ENCODE measurements at places on chromosomes 3 and 15. TPM values are rescaled to one million over a fixed set of nuclear protein-coding genes. Genes with fewer than 3 reads are reported as not detected.

DNA sequence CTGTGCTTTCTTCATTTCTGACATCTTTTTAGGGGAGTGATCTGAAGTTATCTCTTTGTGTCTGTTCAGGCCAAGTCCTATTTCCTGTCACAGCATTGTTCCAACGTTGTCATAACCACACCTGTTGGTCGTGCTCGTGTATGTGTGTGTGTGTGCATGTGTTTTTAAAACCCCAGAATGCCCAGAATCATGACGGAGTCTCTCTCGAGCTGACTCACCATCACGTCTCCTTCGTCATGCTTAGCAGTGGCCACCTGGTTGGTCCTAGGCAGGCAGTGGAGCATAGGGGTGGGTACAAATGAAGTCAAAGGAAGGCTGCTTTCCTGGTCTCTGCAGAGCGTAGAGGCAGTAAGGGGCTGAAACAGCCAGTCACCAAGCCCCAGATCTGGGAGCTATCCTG lies 126.8 kb upstream of the ABHD17C start:
- DNase-seq = no peak

DNA sequence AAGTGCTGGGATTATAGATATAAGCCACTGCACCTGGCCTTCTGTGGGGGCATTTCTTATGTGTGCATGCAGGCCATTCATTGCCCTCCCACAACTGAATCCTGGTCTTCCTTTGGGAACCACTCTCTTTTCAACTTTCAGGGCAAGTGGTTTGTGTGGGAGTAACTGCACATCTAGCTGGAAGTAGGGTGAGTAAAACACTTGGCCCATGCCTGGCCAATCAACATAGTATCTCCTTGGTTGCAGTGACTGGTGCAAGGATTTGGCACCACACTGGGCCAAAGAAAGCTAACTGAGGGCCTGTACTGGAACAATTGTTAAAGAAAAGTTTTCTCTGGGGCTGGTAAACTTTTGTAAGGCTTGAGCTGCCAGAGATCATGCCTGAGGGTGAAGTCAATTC lies 189.2 kb upstream of the FEZF2 start:
- peak; percentile 80 for DNase-seq

GRCh38 chr3:14151471-14152083 lies 26.7 kb downstream of the TMEM43 start:
- no peak for DNase-seq

DNA sequence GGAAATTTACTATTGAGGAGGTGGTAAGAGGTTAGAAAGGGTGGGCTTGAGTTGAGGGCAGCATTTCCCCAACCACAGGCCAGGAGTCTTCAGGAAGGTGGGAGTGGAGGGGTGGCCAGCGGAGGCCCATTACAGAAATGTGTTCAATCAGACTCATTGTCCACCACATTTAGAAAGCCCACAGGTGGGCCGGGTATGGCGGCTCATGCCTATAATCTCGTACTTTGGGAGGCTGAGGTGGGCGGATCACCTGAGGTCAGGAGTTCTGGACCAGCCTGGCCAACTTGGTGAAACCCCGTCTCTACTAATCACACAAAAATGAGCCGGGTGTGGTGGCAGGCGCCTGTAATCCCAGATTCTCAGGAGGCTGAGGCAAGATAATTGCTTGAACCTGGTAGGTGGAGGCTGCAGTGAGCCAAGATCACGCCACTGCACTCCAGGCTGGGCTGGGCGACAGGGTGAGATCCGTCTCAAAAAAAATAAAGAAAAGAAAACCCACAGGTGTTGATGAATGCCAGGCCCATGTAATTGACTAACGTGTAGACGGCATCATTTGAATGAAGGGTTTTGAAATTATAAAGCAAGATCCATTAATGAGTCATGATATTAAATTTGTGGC lies 12.2 kb upstream of the SYNM start:
- no peak for DNase-seq

GRCh38 chr3:132253262-132253878 lies 63.8 kb upstream of the ACP3 start:
- no peak for DNase-seq

- DNase-seq = no peak
Measured at GRCh38 chr15:77571181-77571580, 61.5 kb downstream of the LINGO1 start.

DNA sequence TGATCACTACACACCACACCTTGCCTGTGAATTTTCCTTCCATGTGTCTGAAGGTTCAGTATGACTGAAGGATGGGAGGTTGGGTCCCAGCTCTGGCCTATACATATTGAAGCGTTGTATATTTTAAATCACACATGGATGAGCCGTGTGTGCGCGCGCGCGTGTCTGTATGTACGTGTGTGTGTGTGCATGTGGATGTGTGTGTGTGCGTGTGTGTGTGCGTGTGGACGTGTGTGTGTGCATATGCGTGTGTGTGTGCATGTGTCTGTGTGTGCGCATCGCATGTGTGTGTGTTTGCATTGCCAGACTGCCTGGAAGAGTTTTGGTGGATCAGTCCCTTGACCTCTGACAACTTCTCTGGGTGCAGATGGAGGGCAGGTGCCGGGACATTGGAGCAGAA lies 45.7 kb downstream of the RPLP1 start:
- no peak for DNase-seq

GRCh38 chr3:186225603-186226002 lies 116.7 kb upstream of the ETV5 start:
- no peak for DNase-seq

- DNase-seq = no peak
Measured at GRCh38 chr3:46665763-46666452, 27.6 kb downstream of the ALS2CL start.

DNA sequence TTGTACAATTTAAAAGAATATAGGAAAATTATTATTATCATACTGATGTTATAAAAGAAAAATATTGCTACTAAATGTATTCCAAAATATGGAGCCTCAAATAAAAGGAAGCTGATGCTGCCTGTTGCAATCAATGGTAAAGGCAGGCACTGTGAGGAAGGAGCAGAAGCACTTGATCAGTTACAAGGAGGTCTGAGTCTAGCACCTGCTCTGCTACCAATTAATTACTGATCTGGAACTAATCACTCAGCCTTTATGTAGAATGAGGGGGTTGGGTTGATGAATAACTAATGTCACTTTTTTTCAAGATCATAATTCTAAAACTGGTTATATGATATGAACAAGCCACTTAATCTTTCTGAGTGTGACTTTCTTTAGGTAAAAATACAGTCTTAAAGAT lies 5.5 kb downstream of the ADGRG7 start:
- DNase-seq = no peak

- no peak for DNase-seq
Measured at GRCh38 chr15:92930054-92930621, 30.0 kb downstream of the CHD2 start.

GRCh38 chr15:21261965-21262850 lies 178.1 kb downstream of the POTEB3 start:
- no peak for DNase-seq

GRCh38 chr3:42194943-42195510 lies 71.0 kb downstream of the CCK start:
- no peak for DNase-seq

DNA sequence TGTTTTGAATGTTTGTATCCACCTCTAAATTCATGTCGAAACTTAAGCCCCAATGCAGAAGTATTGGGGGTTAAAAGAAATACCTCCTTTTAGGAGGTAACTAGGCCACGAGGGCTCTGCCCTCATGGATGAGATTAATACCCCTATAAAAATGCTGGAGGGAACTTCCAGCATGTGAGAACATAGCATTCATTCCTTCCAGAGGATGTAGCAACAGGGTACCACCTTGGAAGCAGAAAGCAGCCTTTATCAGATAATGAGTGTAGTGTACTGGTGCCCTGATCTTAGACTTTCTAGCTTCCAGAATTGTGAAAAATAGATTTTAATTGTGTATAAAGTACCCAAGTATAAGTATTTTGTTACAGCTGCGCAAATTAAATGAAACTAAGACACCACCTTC lies 353.4 kb upstream of the MANF start:
- no peak for DNase-seq

- DNase-seq = no peak
Measured at GRCh38 chr3:158354713-158355112, 216.3 kb upstream of the MLF1 start.

DNA sequence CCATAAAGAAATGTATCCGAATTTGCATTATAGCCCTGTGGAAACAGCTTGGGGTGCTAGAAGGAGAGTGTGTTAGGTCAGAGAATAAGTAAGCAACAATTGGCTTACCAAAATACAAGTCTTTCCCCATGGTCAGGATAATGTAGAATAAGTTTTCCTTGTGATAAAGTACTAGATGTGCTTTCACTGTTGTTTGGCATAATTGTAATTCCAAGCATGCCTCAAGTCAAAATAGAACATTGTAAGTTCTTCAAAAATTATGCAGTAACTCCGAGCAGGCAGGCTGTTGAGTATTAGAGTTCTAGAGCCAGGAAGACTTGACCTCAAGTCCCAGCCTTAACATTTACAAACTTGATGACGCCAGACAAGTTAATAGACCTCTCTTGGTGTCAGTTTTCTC lies 242.0 kb downstream of the TUSC7 start:
- DNase-seq = no peak

- no peak for DNase-seq
Measured at GRCh38 chr3:150351398-150351797, 56.7 kb upstream of the TSC22D2 start.

- DNase-seq = no peak
Measured at GRCh38 chr3:88038566-88038965, 20.2 kb downstream of the CGGBP1 start.

DNA sequence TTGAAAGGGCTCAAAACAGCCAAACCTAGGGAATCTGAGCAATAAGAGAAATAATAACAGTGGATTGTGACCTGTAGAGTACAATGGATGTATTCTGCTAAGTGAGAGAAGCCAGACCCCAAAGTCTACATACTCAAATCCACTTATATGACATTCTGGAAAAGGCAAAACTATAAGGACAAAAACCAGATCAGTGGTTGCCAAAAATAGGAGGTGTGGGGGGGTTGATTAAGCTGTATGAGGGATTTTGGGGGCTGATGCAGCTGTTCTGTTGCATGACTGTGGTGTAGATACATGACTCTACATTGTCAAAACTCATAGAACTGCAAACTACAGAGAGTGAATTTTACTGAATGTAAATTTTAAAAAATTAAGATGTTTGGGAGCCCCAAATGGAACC lies 20.1 kb upstream of the CGNL1 start:
- DNase-seq = no peak

GRCh38 chr3:45488591-45488990 lies 100.2 kb downstream of the LARS2 start:
- DNase-seq = no peak

Gene PGBD4
- 0.76 TPM for total RNA-seq

Gene HYPK
- 9.6 TPM for total RNA-seq

Gene HYAL3
- 3.0 TPM for total RNA-seq

Gene SNRPN
- total RNA-seq = 1.7 TPM

Gene ZNF80
- total RNA-seq = not detected

Gene CHRFAM7A
- 3.1 TPM for total RNA-seq

Gene PTH1R
- total RNA-seq = not detected

Gene UROC1
- total RNA-seq = not detected

Gene EPHA3
- not detected for total RNA-seq

Gene SEMA3G
- not detected for total RNA-seq

Gene PTPRG
- total RNA-seq = 6.1 TPM

Gene RASGRP1
- total RNA-seq = not detected

Measured in MG63 (cell line).